ENCODE measurements at places on chromosomes 3 and 15.

DNA sequence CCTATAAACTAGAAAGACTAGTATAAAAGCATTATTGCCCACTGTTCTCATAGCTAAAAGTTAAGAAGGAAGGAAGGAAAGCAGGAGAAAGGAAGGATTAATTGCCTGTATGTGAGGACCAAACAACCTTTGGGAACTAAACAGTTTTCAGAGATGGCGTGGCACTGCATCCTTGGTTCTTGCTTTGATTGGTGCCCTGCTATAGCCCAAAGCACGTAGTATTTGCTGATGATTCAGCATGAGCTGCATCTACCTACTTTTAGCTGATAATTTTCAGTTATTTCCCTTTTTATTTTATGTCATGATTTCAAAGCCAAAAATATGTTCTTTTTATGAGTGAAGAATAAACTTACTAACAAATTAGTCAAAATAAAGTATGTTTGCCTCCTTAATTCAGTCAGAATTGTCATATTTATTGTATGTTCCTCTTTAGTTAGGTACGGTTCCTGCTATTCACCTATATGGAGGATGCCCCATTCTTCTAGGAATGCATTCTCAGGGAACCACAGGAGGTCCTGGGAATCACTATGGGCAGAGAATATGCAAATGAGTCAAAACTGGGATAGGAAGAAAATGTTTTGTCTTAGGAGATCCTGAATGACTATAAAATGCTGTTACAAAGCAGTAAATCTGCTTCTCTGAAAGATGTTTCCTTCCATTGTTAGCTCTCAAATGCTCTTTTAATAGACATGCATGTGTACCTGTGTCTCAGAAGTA, 65.4 kb upstream of the THSD4 start:
- DNase-seq, result no peak

GRCh38 chr15:74123131-74123429, 7.3 kb upstream of the ISLR2 start:
- DNase-seq, result no peak

GRCh38 chr3:151154566-151154965, 48.5 kb downstream of the GPR171 start:
- DNase-seq, result no peak

GRCh38 chr3:189947948-189948723, 172.6 kb downstream of the P3H2 start:
- DNase-seq, result peak; percentile 17

DNA sequence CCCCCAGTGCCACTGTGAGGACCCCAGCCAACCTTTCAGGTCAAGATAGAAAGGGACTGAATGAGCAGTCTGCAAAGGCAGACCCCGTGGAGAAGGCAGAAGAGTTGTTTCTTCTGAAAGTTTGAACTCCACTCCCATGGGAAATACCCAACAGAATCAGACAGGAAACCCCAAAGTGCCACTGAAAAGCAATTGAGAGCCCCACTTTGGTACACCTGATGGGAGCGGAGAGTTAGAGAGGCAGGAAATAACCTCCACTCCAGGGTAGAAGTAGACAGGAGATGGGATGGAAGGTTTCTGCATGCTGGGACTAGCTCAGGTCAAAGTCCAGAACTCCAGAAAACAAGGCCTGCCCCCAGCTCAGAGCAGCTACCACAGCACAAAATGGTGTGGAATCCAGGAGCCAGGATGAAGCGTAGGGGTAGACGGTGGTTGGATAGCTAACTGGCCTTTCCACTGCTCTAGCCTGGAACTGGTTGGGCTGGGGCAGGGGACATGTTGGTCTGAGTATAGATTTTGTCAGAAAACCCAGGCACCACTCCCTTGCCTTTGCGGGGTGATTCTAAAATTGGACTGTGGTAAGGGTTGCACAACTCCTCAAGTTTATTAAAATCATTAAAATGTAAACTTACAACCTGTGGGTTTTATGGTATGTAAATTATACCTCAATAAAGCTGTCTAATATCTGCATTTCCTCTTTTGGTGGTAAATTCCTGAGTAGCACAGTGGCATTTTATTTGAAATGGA, 1.9 kb upstream of the RAB43 start:
- no peak for DNase-seq

- DNase-seq, result no peak
Observed at GRCh38 chr3:42996021-42996420, 16.9 kb downstream of the GASK1A start.

DNA sequence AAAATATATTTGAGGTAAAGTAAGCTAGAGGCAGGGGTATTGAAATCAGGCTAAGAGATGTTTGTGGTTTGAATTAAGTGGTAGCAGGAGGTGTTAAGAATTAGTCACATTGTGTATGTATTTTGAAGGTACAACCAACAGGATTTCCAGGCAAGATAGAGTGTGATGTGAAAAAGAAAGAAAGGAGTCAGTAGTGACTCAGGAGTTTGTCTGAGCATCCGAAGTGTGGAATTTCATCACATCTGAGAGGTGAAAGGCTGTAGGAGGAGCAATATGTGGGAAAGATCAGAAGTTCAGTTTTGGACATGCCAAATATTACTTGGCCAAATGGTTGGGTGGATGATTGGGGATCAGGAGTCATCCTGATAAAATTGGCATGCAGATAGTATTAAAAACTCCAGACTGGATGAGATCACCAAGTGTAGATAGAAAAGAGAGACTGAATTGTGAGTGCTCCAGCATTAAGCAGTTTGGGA, 32.1 kb upstream of the EBLN2 start:
- DNase-seq, result no peak

DNA sequence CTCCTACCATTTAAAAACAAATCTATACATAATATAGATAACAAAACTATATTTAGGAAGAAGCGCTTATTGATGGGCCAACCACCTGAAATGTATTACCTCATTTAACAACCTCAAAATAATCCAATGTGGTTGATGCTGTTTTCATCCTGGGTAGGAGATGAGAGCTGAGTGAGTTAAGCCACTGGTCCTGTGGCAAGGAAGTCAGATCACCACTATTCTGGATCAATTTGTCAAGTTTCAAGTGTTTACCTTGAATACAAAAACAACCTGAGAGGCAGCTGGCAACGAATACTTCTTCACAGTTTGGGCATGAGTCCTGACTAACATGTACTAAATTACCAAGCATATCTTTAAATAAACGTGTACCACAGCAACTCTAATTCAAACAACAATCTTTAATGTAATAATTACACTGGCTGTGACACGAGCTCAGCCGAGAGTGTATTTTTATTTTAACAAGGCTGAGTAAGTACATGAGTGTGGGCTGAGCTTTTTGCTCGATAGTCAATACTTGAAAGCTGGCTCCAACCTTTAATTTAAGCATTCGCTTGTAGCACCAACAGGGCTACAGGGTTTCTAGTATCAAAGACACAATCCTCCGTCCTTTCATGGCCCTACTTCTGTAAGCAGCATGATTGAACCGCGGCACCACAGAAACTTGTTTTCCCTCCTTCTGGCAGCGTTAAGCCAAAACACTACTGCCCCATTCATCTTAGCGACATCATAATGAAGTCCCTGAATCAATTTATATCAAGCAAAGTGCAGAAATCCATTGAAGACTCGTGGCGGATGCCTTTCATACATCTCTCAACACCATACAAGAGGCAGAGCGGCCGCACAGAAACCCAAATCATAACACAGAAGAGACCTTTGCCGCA, 93.8 kb upstream of the ICE2 start:
- DNase-seq, result no peak

DNA sequence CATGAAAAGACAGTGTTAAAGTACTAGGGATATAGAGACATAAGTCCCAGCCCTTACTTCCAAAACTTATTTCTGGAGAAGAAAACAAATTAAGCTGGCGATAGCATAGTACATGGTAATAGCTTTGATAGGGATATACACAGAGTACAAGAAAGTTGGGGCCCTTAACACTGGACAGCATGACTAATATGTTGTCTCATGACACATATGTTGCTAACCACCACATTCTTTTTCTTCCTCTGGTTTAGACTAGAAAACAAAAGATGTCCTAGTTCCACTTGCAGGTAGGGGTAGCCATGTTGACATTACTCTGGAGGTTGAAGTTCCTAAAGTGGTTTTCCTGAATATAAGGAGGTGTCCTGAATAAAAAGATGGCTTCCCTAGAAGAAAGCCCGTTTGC, 75.3 kb downstream of the RFX7 start:
- DNase-seq, result no peak

- no peak for DNase-seq
Observed at GRCh38 chr15:92810418-92811138, 89.5 kb upstream of the CHD2 start.

DNA sequence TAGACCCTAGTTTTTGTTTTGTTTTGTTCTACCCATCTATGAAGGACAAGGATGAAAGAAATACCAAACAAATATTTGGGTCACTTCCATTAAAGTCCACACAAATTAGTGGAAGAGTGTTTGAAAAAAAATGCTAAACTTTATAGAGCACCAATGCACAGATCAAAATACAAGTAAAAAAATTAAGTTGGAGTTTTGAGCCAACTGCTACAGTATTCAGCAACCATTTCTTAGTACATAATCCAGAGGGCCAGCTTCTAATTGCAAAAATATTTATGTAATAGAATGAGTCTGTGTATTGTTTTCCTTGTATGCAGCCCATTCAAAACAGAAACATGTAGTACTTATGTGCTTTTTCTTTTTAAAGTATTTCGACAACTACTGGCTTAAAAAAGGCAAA, 121.1 kb downstream of the CBLB start:
- no peak for DNase-seq

- DNase-seq, result no peak
Observed at GRCh38 chr3:164340273-164340672, 738.0 kb downstream of the SI start.

DNA sequence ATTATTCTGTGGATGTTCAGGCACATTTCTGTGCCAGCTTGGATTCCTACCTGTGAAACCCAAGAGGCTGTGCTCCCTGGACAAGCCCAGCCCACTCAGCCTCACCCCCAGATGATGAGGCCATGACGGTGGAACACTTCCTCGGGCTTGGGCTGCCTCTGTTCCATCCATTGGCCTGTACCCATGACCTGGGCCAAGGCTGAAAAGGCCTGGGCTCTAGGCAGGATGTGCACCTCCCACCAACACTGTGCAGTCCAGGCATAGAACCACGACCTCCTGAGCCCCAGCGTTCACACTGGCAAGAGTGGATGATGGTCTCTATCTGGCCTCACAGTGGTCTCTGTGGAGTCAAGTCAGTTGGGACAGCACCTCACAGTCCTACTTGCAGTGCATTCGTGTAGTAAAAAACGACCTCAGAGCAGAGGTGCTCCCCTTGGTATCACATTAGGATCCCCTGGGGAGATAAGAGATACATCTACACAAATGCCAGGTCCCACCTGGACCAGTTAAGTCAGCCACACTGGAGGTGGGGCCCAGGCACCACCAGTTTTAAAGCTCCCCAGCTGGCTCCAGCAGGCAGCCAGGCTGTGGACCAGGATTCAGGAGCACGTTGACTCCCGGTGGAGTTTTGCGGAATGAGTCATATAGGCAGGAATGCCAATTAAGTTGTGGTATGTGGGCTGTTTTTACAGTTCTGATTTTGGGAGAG, 39.0 kb upstream of the IGF1R start:
- DNase-seq, result no peak

DNA sequence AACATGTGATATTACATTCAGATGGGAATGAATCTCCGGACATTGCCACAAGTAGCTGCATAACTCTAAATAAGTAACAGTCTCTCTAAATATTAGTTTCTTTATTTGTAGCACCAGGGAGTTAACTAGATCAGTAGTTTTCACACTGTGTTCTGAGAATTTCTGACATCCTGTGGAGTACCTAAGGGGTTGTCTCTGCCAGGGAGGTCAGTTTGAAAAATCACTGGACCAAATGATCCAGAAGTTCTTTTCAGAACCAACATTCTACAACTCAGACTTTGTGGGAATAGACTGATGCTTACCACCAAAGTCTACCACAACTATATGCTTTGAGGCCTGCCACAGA, 9.0 kb upstream of the ILDR1 start:
- no peak for DNase-seq

- DNase-seq, result no peak
Observed at GRCh38 chr3:13451301-13451673, 28.8 kb upstream of the HDAC11 start.

DNA sequence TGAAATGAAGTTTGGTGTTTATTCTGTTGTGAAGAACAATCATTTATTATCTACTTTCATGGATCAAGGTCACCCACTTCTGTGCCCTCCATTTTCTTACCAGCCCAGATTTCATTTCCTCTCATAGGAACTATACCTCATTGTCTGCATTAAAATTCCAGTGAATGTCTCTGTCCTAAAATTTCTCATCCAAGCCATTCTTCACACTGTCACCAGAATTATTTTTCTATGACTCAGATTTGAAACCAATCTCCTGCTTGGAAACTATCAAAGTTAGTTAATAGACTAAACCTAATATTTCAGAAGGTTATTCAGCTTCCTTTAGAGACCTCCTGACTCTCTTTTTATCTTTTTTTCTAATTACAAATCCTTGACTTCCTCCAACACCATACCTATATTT, 364.1 kb upstream of the CBLB start:
- DNase-seq, result no peak

DNA sequence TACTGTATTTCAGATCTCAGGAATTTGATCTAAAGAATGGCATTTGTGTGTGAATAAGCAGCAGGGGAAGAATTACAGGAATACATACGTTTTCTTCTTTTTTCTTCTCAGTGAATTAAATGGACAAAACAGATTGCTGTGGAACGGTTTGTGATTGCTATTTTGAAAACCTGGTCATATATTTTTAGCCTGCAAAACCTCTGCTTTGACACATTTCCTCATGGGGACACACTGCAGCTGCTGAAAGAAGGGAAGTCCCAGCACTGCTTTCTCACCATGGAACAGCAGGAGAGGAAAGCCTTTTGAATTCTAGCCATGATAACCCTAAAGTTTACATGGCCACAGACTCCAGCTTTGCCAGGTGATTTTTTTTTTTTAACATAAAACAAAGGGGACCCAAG, 315.0 kb downstream of the OXSM start:
- no peak for DNase-seq

- no peak for DNase-seq
Observed at GRCh38 chr15:28890711-28891495, 5.1 kb downstream of the APBA2 start.

DNA sequence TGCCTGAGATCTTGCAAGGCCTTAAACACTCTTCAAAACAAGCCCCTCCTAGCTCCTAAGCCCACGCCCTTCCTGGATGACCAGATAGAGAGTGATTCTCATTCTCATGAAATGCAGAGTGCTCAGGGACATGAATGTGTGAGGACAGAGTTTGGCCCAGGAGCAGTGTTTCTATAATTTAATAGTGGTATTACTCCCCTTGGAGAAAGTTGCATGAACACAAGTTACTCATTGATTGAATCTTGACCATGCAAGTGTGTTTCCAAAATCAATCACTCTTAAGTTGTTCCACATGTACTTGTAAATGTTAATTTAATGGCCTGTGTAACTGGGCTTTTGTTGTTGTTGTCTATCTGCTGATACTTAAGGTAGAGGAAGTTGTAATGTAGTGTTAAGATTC, 181.6 kb downstream of the ADAMTSL3 start:
- DNase-seq, result no peak

- DNase-seq, result no peak
Observed at GRCh38 chr3:141489203-141489602, 2.4 kb downstream of the RASA2 start.

- no peak for DNase-seq
Observed at GRCh38 chr3:172192830-172193415, 153.5 kb downstream of the FNDC3B start.
